Heart right ventricle (tissue), 16 donors: ENCODE measurements at places on chromosomes 4 and X. TPM values are rescaled to one million over a fixed set of nuclear protein-coding genes. Genes with fewer than 3 reads are reported as not detected.

The HELT gene
- polyA plus RNA-seq: not detected

The GNRHR gene
- not detected for polyA plus RNA-seq

The MAGEC3 gene
- polyA plus RNA-seq: not detected

The GPR34 gene
- polyA plus RNA-seq: 2.2 TPM

The SPACA5 gene
- not detected for polyA plus RNA-seq

The HMX1 gene
- not detected for polyA plus RNA-seq

The AMMECR1 gene
- 1.0 TPM for polyA plus RNA-seq

The NUDT10 gene
- polyA plus RNA-seq: 0.80 TPM

The GAB1 gene
- polyA plus RNA-seq: 7.8 TPM

The RHOH gene
- 0.20 TPM for polyA plus RNA-seq

The XAGE1B gene
- polyA plus RNA-seq: not detected

The GABRG1 gene
- polyA plus RNA-seq: not detected

The GPC4 gene
- polyA plus RNA-seq: 1.7 TPM

The HDX gene
- polyA plus RNA-seq: 0.41 TPM

The TASL gene
- polyA plus RNA-seq: not detected

The BCLAF3 gene
- polyA plus RNA-seq: 8.7 TPM

The NPY1R gene
- polyA plus RNA-seq: 1.3 TPM

The SSX1 gene
- polyA plus RNA-seq: not detected

The NEIL3 gene
- polyA plus RNA-seq: not detected

The FATE1 gene
- polyA plus RNA-seq: 0.35 TPM

The BTC gene
- 0.03 TPM for polyA plus RNA-seq

The HTRA3 gene
- 51.8 TPM for polyA plus RNA-seq

The HOPX gene
- 56.3 TPM for polyA plus RNA-seq

The CENPE gene
- 0.15 TPM for polyA plus RNA-seq

The SATL1 gene
- not detected for polyA plus RNA-seq

The SORCS2 gene
- polyA plus RNA-seq: 0.25 TPM

The TRIM75 gene
- polyA plus RNA-seq: not detected

The ZNF711 gene
- 0.68 TPM for polyA plus RNA-seq

The MAPK10 gene
- polyA plus RNA-seq: 0.94 TPM

The GSX2 gene
- polyA plus RNA-seq: not detected

The SUV39H1 gene
- 4.6 TPM for polyA plus RNA-seq

The SPIN2B gene
- 6.0 TPM for polyA plus RNA-seq

The MAGEC1 gene
- not detected for polyA plus RNA-seq

The RAB33A gene
- polyA plus RNA-seq: 0.22 TPM

The RNF212 gene
- 0.87 TPM for polyA plus RNA-seq

The RAB40AL gene
- polyA plus RNA-seq: 0.37 TPM

The RNF128 gene
- 0.01 TPM for polyA plus RNA-seq

The SOX3 gene
- polyA plus RNA-seq: not detected

The PROM1 gene
- polyA plus RNA-seq: 1.2 TPM

The JCHAIN gene
- polyA plus RNA-seq: 0.74 TPM

The ZNF732 gene
- 0.15 TPM for polyA plus RNA-seq

The RAI2 gene
- polyA plus RNA-seq: 18.7 TPM

The JAKMIP1 gene
- polyA plus RNA-seq: 0.04 TPM

The PRR32 gene
- polyA plus RNA-seq: not detected

The SPANXC gene
- not detected for polyA plus RNA-seq

The EXOSC9 gene
- polyA plus RNA-seq: 29.2 TPM

The POU4F2 gene
- polyA plus RNA-seq: not detected

The AMTN gene
- polyA plus RNA-seq: not detected

The CACNA1F gene
- 0.07 TPM for polyA plus RNA-seq

The NHSL2 gene
- polyA plus RNA-seq: 0.86 TPM

The P2RY4 gene
- polyA plus RNA-seq: not detected
